ENCODE measurements at places on chromosomes 6 and 20.

DNA sequence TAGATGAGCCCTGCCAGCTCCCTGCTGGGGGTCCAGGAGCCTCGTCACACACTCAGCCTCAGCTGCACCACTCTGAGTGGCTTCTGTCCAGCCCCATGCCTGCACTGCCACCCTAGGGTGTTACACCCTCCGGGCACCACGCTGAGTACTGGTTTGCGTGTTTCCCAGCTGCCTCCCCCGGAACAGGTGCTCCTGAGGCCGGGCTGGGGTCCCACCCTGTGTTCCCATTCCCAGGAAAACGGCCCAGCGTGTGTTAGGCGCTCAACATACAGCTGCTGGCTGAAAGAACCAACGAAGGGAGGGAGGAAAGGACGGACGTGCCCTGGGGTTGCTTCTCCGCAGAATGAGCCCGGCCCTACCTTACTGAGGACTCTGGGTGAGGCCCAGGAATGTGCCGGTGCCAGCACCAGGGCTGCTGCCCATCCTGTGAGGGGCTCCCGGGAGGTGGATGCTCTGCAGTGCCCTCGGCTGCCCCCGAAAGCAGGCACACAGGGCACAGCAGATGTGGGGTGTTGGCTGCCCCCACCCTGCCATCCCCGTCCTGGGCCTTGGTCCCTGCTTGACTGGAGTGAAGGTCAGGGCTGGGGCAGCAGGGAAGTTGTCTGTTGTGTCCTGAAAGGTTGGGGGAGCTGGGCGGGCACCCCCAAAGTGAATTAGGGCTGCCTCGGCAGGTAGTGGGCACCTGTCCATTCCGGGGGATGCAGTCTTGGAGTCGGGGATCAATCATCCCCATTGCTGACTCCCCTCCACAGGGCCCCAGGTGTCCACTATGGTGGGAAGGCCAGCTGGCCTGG, 16.3 kb downstream of the LAMA5 start:
- no peaks in the 10 kb centered on the region for H3K27me3 ChIP-seq
- H3K4me1 ChIP-seq = no peaks in the 10 kb centered on the region
- H3K4me3 ChIP-seq = no peak overlapping the region
- DNase-seq = no peak
- H3K36me3 ChIP-seq = no peaks in the 10 kb centered on the region
- no peak overlapping the region for H3K27ac ChIP-seq

- H3K4me3 ChIP-seq = no peak overlapping the region
- H3K4me1 ChIP-seq = no peaks in the 10 kb centered on the region
- H3K36me3 ChIP-seq = no peaks in the 10 kb centered on the region
- H3K27me3 ChIP-seq = no peaks in the 10 kb centered on the region
Measured at GRCh38 chr6:1838604-1839213, 229.0 kb downstream of the FOXC1 start.

GRCh38 chr6:90178384-90178855, 118.2 kb downstream of the BACH2 start:
- no peaks in the 10 kb centered on the region for H3K36me3 ChIP-seq
- peaks cover 8% of the 10 kb centered on the region for H3K4me1 ChIP-seq
- DNase-seq = no peak
- no peak overlapping the region for H3K4me3 ChIP-seq
- H3K27ac ChIP-seq = no peak overlapping the region

DNA sequence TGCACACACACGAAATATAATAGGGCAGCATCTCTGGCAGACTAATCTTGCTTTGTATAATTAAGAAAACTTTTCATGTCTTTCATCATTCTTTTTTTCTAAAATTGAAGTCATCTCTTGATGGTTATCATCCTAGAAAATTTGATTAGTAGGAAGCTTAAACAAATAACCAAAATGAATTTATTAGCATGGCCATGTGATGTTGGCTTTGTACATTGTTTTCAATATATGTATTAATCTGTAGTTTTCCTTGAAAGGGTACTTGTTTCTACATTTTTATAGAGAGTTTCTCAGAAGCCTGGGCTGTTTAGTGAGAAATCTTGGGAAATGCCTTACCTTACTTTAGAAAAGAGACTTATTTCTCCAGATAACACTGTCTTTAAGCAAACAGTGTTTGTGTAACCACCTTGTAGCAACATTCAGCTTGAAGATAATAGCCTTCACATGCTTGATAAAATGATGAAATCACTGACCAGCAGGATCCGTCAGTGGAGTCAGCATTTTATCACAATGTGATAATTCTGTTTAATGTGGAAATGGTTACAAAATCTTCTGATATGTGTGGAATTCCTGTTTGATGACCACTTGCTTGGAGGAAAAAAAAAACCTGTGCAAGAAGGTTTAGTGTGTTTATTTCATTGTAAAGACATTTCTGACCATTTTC, 147.8 kb downstream of the MACROD2 start:
- H3K27me3 ChIP-seq = no peaks in the 10 kb centered on the region
- DNase-seq = no peak
- H3K36me3 ChIP-seq = no peaks in the 10 kb centered on the region

DNA sequence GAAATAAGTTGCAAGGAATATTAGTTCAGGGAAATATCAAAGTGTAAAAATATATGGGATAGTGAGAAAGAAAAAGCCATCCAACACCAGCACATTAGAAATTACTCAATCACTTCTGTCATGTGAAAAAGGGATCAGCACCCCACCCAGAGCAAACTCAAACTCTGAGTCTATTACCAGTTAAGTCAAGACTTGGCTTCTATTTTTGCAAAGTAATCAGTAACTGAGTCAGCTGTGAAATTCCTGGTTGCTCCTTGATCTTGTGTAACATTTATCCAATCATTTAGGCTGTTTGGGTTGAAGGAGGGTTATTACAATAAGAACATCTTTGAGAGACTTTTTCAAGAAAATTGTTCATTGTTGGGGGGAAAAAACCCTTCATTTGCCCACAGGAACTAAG, 51.2 kb downstream of the SLC22A23 start:
- H3K4me1 ChIP-seq = 0 out of 2 replicates have a peak, but pooled peaks cover 4% of the 10 kb centered on the region
- no peaks in the 10 kb centered on the region for H3K36me3 ChIP-seq
- no peaks in the 10 kb centered on the region for H3K27me3 ChIP-seq
- DNase-seq = no peak
- H3K27ac ChIP-seq = no peak overlapping the region
- no peak overlapping the region for H3K4me3 ChIP-seq

DNA sequence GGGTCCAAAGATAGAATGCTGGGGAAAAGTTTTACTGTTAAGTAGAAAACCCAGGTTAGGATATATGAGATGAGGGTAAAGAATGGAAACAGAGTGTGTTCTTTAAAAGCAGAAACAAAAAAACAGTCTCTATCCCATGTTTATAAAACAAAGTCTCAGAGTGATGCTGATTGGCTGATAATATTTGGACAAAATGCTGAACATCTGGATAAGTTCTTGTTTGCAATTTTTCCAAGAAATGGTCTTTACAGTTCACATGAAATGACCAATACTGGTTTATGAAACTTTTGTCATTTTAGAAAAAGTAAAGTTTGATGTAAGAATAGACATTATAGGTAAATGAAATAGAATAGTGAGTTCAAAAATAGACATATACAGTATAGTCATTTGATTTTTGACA, 96.2 kb upstream of the EYS start:
- no peak overlapping the region for H3K4me3 ChIP-seq
- DNase-seq = no peak
- no peaks in the 10 kb centered on the region for H3K27me3 ChIP-seq
- H3K36me3 ChIP-seq = no peaks in the 10 kb centered on the region
- H3K4me1 ChIP-seq = no peaks in the 10 kb centered on the region

DNA sequence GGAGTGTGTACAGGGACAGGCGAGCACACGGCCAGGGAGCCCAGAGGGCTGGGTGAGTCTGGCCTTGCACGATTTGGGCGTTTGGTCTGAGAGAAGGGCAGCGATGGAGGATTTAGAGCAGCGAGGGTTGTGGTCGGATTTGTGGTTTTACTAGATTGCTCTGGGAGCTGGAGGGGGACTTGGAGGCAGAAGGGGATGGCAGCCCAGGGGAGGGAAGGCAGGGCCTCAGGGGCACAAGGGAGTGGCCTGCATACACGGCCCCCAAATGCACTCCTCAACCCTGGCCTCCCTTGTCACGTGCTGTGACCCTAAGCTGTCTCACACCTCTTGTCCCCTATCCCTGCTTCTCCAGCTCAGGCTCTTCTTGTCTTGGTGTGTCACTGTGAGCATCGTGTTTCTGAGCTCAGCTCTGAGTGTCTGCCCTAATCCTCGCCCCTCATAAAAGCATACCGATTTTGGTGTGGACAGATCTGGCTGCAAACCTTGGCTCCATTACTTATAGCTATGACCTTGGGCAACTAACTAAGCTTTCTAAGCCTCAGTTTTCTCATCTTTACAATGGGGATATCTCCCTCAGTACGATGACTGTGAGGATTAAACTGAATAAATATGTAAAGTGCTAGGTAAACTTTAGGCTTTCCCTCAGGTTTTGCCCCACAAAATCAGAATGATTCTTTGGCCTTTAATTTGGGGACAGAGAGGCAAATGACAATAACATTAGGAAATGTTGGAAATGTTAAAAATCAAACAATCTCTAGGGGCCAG, 120.1 kb upstream of the ARMC2 start:
- H3K4me3 ChIP-seq = no peak overlapping the region
- no peak overlapping the region for H3K27ac ChIP-seq
- H3K4me1 ChIP-seq = peaks cover 30% of the 10 kb centered on the region
- no peak for DNase-seq

GRCh38 chr6:43297644-43298564, at the start of gene SLC22A7:
SLC22A7 (plus strand) TSS chr6:43298260; CDS start chr6:43298359, 99 bp downstream.
- no peak within 1 kb of the TSS for H3K27ac ChIP-seq
- no peaks in the 10 kb centered on the region for H3K4me1 ChIP-seq
- no peaks in the 10 kb centered on the region for H3K27me3 ChIP-seq
- DNase-seq = no peak
- no peak within 1 kb of the TSS for H3K4me3 ChIP-seq
- no peaks in the 10 kb centered on the region for H3K36me3 ChIP-seq

DNA sequence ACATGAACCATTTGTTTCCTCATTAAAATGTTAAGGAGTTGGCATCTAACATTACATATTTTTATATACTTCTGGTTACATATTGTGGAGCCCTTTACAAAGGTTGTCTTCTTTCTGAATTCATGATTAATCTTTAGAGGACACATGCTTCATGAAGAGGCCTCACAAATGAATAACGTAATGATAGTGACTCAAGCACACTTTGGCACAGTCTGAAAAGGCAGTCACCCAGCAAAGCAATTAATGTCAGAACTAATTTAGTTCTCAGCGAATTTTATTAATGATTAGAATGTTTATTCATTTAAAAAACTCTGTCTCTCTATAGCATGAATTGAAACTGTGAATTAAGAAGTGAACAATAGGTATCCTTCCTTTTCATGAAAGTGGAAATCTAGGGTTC, 854.2 kb downstream of the PHF3 start:
- no peak for DNase-seq
- H3K4me1 ChIP-seq = no peaks in the 10 kb centered on the region
- H3K4me3 ChIP-seq = no peak overlapping the region
- H3K27ac ChIP-seq = no peak overlapping the region
